ENCODE measurements at places on chromosomes 3 and 15.

- DNase-seq, result no peak
Observed at GRCh38 chr15:101100593-101101442, 151.0 kb downstream of the CHSY1 start.

- peak; percentile 77 for DNase-seq
Observed at GRCh38 chr3:37993820-37994638, 3.4 kb downstream of the VILL start.

GRCh38 chr15:23877502-23878412 lies 190.7 kb upstream of the NDN start:
- DNase-seq, result peak; percentile 8

DNA sequence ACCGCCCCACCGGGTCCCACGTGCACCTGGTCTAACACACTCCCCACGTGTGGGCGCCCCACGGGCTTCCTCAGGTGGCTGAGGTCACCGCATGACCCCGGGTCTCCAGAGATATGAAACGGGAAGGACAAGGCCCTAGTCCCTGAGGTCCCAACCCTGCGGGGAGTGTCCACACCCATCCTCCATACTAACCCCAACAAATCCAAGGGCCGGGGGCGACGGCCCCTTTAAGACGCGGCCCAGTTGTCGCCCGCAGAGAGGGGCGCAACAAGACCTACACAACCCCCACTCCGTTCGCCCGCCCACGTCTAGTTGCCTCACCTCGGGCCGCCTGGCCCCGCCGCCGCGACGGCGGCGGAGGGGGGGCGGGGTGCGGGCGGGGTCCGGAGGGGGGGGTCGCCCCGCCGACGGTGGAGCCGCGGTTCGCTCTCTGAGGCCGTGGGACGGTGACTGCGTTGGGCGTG lies 396 bp downstream of the INO80 start:
- peak; percentile 69 for DNase-seq

DNA sequence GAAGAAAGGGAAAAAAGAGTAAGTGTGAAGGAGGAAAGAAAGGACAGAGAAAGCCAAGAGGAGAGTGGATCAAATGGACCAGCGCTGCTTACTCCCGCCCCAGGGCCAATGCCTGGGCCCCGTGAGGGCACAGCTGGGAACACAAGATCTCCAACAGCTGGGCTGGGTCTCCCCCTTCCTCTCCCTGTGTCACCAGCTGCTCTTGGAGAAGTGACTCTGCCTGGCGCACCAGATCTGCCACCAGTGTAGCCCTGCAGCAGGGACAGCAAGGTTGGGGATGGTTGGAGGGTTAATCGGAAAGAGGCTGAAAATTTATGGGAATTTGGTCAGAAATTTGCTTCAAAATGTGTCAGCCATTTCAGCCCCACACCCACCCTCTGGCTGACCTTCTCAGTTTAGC lies 8.4 kb downstream of the CDAN1 start:
- no peak for DNase-seq

DNA sequence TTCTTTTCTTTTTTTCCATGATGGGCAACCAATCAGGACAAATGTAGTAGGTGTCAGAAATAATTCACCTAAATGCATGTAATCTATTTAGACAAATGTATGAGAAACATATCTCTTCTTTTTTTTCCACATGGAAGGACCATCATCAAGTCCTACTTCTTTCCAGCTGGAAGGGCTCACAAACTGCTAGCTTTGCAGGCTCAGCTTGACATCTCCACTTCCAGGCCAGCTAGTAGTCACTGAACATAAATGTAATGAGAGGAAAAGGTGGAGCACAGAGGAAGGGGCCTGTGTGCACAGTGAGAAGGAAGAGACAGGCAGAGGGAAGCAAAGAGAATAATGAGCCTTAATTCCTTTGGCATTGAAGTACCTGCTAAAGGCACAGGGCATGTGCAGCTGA lies 504.9 kb downstream of the MCTP2 start:
- no peak for DNase-seq

DNA sequence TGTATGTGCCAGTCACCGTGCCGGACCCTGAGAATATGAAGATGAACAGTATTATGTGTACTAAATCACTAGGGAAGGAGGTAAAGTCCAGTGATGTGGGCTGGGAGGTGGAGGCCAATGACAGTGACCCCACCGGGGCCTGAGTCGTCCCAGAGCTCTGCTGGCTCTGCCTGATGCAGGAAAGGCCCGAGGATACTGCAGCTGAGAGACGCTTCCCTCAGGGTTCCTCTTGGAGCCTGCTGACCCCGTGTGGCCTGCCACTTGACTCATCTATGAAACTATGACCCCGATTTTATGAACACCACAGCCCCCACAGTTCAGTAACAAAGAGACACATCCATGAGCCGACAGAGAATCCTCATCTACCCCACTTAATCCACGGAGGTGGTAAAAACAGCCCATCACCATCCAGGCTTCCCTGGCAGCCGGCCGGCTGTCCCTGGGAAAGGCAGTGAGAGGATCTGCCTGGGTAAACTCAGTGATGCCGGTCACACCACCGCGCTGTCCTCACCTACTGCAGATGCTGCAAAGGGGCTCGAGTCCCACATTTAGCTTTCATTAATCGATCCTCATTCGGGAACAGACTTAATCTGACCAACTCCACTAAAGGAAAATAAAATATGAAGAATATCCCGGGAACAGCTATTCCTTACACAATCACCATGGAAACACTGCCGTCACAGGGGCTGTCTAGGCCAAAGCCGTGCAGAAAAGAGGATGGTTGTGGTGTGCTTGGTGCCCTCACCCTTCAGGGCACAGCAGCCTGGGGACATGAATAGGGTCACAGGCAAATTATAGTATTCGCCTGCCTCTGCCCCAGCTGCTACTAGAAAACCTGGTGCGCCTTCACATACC lies 82.9 kb downstream of the ARRDC4 start:
- no peak for DNase-seq

GRCh38 chr3:184334470-184335158 lies 2.8 kb upstream of the FAM131A start:
- peak; percentile 76 for DNase-seq

DNA sequence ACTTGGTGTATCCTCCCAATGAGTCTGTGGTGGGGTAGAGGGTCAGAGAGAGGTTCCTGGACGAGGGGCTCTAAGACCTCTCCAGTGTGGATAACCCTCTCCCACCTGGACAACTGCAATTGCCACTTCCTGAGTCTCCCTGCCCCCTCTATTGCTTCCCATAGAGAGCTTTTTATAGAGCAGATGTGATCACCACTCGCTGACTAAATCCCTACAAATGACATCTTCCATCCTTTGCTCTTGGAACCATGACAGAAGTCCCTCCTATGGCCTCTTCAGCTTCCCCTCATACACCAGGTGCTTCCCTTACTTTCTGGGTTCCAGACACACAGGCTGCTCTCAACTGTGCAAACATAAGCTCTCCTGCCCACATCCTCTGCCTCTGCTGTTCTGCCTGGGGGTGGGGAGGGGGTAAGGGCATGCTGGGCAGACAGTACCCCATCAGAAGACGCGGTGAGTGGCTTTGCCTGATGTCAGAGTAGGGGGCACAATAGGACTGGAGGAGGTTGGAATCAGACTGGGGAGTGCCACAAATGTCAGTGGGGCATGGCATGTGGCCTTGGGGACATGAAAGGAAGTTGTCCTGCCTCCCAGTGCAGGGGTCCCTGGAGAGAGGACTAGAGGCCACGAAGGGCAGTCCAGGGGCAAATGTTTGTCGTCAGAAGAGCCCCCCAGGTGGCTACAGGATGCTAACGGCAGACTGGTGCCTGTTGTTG lies 15.2 kb downstream of the ITIH3 start:
- DNase-seq, result no peak

DNA sequence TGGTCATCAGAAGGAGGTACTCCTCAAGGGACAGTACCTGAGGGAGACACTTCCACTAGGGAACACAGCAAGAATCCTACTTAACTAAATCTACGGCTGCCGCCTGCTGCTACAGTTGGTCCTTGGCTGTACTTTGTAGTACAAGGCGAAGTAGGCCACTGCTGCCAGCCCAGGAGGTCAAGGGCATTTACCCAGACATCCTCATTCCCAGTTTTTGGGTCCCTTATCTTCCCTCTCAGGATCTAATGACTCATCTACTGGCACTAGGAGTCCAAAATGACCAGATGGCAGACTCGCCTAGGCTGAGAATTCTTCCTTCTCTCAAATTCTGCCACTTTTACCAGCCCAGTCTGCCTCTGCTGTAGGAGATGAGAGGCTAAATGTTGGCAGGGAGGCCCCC lies 27.1 kb upstream of the LAMP3 start:
- DNase-seq, result no peak

GRCh38 chr3:189340680-189341460 lies 169.1 kb downstream of the TPRG1 start:
- no peak for DNase-seq

- DNase-seq, result peak; percentile 7
Observed at GRCh38 chr3:160564258-160564911, 986 bp downstream of the KPNA4 start.

GRCh38 chr3:72048873-72049272 lies 263.9 kb upstream of the PROK2 start:
- no peak for DNase-seq

DNA sequence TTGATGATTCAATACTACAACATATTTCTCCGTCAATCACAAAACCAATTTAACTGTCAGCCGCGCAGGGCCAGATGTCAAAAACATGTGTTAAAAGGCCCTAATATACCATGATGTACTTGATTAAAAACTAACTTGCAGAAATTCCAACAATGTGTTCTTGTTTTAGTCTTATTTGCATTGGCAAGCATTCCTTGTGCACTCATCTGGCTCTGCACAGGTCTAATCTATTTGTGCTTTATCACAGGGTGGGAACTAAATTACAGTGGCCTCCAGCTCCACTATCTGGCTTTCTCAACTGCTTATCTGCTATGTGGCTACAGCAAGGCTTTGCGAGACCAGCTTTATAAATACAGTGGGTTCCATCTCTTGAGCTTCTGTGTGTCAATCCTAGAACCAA lies 455.5 kb downstream of the ERC2 start:
- DNase-seq, result no peak

- peak; percentile 47 for DNase-seq
Observed at GRCh38 chr3:44104668-44105321, 136.9 kb upstream of the TOPAZ1 start.

DNA sequence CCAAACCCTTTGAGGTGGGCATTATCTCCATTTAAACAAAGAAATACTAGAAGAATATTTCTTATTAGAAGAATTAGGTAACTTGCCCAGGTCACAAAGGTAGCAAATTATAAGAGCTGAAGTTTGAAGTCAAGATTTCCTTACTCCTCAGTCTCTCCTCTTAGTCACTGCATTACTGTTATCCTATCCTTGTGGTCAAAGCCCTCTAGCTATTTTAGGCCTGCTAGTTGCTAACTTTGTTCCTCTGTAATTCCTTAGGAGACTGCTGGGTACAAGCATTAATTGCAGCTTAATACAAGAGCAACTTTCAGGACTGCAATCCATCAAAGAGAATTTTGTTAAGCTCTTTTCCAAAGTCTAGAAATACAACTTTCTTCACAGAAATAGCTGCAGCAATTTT lies 528.2 kb downstream of the ZIC1 start:
- peak; percentile 28 for DNase-seq

DNA sequence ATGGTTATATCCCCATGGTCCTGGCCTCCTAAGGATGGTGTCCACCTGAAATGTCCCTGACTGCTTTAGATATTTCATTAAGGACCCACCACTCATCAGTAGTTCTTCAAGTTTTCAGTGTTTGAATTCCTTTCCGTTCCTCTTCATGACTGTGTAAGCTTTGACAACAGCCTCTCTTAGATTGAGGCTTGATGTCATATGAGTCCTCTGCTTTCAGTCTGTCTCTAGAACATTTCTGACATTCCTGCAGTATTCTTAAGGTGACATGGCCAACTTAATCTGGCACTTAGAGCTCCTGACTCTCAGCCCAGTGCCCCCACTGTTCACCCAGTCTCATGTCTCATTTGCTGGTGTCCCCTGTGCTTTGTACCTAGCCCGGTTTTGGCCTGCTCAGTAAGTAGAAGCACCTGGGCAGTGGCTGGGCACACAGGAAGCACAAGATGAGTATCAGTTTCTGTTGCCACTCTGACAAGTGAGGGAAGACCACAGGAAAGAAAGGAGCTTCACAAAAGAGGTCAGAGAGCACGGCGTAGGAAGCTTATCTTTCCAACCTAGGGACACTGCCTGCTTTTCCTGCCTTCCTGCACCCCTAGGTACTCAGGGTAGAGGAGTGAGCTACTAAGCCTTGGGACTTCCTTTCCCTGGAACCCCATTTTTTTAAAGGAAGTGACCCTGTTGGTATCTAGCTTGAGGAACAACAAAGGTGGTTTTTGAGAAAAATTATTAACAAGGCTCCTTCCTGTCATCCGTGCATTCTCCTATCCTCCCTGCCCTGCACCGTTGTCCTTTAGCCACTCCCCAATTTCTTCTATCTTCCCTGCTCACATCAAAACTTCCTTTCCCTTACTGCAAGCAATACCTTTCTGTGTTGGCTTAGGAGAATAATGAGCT lies 103.1 kb downstream of the KLHL25 start:
- no peak for DNase-seq

DNA sequence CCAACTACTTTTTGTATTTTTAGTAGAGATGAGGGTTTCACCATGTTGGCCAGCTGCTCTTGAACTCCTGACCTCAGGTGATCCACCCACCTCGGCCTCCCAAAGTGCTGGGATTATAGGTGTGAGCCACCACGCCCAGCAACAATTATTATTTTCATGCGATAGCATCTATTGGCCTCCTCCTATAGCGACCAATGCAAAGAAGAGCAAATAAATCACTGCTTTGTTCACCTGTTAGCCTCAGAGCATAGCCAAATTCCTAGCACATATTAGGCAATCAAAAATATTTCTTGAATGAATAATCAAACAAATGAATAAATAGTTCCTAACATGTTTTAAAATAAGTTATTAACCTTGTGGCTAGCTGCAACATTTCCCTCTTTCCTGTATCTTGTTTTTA lies 36.8 kb upstream of the TNFSF10 start:
- no peak for DNase-seq

- no peak for DNase-seq
Observed at GRCh38 chr15:38427380-38427779, 26.5 kb upstream of the FAM98B start.

DNA sequence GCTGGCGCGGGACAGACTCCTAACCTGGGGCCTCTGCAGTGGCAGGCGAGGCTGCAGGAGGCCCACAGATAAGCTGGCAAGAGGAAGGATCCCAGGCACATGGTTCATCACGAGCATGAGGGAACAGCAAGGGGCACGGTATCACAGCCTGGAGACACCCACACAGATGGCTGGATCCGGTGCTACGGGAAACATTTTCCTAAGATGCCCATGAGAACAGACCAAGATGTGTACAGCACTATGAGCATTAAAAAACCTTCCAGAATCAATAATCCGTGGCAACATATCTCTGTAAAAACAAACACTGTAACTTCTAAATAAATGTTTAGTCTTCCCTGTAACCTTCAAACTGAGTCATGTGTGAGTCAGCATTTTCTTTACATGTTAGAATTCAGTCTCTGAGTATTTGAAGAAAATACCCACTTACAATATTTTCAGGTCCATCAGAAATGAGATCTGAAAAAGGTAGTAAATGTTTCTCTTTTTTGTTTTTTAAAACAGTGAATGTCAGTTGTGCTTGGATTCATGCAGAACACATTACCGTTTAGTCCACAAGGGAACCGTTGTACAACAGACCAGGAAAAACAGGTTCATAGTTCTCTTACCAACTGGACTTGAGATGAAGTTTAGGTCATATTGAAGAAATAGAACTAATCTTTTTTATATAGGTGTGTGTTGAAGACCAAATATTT lies 75.9 kb downstream of the BOC start:
- peak; percentile 75 for DNase-seq

All from fibroblast of skin of right biceps (primary cell).